ENCODE measurements at places on chromosomes 11 and 22. TPM values are rescaled to one million over a fixed set of nuclear protein-coding genes. Genes with fewer than 3 reads are reported as not detected.

DNA sequence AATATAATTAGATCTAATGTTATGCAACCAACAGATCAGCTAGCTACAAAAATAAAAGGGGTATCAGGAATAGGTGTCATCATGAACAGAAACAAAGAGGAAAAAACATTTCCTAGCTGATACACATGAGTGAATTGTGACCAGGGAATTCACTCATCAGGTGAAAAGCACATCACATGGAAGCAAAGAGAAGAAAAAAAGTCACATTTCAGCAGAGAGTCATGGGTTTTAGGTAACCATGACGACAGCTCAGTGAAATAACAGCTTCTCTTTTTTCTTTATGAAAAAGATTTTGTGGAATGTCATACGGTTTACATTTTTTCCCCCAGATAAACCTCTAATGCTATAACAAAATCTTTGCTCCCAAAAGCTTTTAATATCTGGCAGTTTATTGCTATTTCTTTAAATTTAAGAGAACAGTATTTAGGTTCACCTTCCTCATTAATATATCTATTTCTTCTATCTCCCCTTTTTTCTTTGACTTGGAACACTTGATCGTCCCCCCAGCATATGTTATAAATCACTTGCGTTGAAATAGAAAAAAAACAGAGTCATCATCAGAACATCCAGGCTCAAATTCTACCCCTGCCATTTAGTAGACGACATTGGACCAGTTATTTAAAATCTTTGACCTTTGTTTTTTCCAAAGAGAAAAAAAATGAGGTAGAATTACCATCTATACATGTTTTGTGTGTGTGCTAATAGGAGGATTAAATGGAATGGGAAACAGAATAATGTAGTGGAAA lies 5.3 kb downstream of the TYR start:
- DNase-seq = no peak

- DNase-seq = no peak
These were observed 180.7 kb downstream of the MPPED1 start for GRCh38 chr22:43592476-43592875.

The RELA gene
- polyA plus RNA-seq = 44.2 TPM

The APOA1 gene
- 123 TPM for polyA plus RNA-seq

The OR10A2 gene
- polyA plus RNA-seq = not detected

DNA sequence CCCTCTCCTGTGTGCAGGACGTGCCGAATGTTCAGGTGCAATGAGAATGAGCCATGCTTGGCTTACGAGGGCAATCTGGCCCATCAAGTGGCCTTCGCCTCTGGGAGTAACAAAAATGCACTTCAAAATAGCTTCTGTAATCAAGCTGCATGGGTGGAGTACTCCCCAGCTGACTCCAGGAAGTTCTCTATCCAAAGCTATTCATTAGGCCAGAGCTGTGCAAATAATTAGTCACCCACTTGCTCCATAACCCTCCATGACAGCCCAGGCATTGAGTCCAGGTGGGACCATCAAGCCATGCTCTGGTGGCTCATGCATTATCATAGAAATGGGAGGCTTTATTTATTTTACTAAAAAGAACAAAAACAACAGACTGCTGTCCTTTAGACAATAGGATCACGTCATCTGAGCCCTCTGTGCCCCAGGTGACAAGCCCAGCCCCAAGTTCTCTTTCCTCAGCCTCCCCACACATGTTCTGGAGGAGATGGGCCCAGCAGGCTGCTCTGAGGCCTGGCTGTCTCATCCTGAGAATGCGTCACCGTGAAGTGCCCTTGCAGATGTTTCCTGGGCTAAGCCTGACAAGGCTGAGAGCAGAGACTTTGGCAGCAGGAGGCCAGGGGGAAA lies 244.7 kb downstream of the ETS1 start:
- DNase-seq = no peak

DNA sequence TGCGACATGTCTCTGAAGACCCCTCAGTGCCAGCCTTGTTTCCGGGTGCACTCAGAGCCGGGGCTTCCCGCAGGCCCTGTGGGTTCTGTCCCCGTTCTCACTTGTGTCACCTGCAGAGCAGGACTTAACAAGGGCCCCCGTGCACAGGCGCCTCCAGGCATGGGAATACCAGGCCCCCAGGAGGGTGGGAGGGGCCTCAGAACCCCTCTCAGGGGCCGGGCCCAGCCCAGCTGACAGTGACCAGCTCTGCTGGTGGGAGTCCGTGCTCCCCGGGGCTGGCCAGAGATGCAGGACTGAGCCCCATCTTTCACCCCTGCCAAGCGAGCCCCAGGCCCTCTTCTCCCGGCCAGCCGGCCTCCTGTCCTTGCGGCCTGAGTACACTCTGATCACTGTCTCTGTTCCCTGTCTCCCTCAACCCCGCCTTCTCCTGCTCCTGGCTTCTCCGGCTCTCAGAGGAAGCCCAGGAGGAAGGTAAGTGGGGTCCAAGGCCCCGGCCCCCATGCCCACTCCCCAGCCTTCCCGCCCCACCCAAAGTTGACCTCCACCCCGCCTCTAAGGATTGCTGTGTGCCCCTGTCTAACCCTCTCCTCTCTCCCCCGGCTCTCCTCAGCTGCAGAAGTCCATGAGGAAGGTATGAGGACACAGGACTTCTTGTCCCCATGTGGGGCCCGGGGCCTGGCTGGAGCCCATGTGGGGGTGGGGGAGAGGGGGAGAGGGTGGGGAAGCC lies 5.3 kb downstream of the TNNT3 start:
- DNase-seq = no peak

The OSM gene
- polyA plus RNA-seq = 0.20 TPM

- no peak for DNase-seq
These were observed 541.9 kb upstream of the CCDC90B start for GRCh38 chr11:83827940-83828554.

DNA sequence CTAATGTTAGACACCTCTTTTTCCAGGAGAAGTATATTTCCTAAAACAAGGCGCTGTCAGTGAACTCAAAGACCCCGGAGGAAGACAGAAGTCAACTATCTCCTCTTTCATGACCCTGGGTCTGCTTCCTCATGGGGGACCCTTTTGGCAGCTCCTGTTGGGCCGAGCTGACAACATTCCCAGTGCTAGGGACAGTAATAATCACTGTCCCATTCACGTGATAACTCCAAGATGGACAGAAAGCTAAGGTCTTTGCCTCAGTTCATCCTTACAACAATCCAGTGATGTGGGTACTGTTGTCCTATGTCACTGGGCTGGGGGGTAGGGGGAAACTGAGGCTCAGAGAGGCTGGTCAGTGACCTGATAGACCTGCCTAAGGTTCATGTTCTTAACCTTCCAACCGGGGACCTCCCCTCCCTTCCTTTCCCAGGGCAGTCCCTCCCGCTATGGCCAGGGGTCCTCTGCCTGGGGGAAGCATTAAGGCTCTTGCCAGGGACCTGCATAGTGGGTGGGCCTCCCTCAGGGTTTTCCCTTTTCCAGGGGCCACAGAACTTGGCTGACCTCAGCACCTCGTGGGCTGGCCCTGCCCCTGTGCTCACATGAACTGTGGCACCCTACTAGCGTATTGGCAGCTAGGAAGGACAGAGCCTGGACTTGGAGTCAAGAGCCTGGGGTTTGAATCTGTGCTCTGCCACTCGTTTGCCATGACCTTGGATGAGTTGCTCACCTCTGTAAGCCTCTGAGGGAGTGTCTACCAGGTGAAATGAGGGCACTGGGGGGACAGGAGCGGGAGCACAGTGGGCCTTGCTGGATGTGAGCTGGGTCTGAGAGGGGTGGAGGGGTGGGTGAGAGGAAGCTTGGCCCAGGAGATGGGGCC lies 53.6 kb downstream of the LRRC32 start:
- DNase-seq = no peak

Data from right renal cortex interstitium (tissue), 3 donors.